ENCODE measurements at places on chromosomes 11 and 22. TPM values are rescaled to one million over a fixed set of nuclear protein-coding genes. Genes with fewer than 3 reads are reported as not detected.

PRR33 gene
- total RNA-seq, result not detected

DNA sequence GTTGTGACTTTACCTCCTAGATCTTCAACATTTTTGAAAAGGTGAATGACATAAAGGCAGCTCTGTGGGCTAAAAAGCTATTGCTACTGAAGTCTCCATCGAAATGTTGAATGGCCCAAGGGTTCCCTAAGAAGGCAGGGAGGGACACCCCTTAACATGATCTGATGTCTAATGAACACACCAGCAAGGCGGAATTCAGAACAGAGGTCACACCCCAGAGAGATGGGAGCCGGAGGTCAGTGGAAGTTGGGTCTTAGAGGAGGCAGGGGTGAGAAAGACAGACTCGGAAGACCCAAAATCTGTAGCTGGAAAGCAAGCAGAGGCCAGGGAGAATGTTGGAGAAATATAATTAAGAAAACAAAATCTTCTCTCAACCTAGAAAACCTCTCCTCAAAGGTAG lies 79.0 kb downstream of the TRIM29 start:
- DNase-seq, result no peak

GRCh38 chr11:77200351-77201268 lies 72.6 kb downstream of the MYO7A start:
- no peak for DNase-seq

DNA sequence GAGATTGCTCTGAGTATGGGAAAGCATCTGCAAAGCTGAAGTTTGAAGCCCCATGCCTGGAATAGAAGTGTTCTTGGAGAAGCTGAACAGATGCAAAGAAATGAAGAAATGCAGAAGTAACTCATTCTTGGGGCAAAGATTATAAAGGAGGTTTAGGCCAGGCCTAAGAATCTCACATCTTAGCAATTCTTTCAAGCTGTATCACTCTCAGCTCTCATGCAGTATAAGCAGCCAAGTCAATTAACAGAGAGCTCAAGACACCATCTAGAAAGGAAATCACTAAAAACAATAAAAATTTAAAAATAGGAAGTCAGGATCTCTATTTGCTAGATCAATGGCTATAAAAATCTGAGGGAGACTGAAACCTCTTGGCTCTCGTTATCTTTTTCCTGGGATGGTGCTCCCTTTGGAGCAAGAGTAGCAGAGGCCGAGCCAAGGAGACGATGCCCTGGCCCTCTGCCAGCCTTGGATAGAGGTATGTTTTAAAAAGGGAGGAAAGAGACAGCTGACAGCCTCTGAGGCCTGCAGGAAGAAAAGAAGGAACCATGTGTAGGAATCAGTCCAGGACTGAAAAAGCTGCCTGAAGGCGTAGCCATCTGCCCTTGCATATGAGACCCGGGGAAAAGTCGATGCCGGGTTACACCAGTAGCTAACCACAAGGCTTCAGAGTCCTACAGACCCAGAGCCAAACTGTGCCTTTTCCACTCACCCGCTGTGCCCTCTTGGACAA lies 229.8 kb downstream of the BLID start:
- DNase-seq, result no peak

GRCh38 chr11:59941091-59941490 lies 2.9 kb downstream of the OOSP1 start:
- no peak for DNase-seq

GRCh38 chr22:45008186-45008681 lies 1.6 kb downstream of the PHF21B start:
- no peak for DNase-seq

PHLDA2 gene
- total RNA-seq, result 1.1 TPM

GRCh38 chr11:119538753-119539152 lies 115.8 kb upstream of the THY1 start:
- DNase-seq, result peak; percentile 15

RFPL2 gene
- total RNA-seq, result 0.47 TPM

SCO2 gene
- total RNA-seq, result 0.61 TPM

DNA sequence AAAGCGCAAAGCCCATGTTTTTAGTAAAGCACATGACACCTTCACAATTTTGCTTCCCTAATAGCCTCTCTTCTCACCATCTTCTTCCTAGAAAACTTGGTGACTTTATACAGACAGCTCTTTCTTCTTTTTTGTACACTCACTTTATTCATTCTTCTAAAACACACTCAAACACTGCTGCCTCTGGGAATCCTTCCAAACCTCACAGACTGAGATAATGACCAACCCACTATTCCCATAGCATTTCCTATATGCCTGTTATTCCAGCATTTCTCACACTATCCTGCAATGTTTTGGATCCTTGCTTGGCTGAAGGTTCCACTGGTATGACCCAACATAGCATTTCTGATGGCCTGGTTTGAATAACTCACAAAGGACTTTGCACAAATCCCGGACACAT lies 442.1 kb upstream of the CCDC90B start:
- no peak for DNase-seq

DNA sequence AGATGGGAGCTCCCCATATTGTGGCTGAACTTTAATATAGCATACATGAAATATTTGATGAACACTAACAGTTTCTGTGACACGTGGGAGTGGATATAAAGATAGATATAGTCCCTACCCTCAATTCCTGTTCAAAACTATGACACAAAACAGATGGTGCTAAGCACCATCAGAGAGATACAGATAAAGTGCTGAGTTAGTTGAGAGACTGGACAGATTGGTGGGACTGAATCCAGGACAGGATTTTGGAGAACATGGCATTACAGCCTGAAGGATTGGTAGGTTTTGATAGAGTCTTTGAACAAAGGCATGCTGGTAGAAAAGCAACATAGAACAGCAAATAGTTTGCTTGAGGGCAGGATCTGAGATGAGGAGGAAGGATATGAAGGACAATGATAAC lies 215.1 kb upstream of the SORL1-AS1 start:
- no peak for DNase-seq

DNA sequence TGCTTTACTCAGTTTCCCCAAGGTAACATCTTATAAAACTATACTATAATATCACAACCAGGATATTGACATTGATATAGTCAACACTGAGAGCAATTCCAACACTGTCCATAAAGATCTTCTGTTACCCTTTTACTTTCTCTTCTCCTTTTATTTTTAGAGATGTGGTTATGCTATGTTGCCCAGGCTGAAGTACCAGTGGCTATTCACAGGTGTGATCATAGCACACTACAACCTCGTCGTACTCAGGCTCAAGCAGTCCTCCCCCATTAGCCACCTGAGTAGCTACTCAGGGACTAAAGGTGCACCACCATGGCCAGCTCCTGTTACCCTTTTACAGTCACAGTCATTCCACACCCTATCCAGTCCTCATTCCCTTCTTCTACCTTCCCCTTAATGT lies 119.7 kb downstream of the CWF19L2 start:
- no peak for DNase-seq

DNA sequence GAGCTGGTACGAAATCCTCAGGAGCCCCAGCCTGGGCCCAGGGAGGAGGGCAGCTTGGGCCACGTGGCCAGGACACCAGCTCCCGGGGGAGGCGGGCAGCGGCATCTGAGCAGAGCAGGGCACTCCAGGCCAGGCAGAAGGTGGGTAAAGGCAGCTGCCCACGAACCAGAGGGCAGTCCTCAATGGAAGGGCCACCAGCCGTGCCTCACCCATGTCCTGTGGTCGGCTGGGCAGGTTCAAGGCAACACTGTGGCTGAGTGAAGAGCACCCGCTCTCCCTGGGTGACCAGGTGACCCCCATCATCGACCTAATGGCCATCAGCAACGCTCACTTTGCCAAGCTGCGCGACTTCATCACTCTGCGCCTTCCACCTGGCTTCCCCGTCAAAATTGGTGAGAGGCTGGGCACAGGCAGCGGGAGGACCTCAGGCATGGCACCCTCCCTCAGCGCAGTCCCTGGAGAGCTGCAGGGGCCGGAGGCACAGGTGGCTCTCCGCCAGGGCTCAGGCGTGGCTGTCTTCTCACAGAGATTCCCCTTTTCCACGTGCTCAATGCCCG lies 2.5 kb upstream of the SSH3 start:
- no peak for DNase-seq

- DNase-seq, result no peak
Measured at GRCh38 chr11:128664317-128664716, 29.6 kb upstream of the FLI1 start.

DNA sequence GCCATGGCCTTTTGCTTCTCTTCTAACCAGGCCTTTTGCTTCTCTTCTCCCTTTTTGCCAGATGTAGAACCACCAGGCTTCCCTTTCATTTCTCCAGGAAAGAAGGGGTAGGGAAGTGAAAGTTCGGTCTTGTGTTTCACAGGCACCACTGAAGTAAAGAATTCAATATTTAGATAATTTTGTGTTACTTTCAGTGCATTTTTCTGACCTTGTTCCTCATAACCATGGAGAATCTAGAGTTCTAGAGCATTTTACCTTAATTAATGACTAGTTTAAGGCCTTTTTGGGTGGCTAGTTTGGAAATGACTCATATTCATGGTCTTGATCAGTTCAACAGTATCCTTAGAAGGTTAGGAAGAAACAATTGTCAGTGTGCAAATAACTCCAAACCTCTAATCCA lies 22.7 kb downstream of the GRAMD1B start:
- no peak for DNase-seq

DNA sequence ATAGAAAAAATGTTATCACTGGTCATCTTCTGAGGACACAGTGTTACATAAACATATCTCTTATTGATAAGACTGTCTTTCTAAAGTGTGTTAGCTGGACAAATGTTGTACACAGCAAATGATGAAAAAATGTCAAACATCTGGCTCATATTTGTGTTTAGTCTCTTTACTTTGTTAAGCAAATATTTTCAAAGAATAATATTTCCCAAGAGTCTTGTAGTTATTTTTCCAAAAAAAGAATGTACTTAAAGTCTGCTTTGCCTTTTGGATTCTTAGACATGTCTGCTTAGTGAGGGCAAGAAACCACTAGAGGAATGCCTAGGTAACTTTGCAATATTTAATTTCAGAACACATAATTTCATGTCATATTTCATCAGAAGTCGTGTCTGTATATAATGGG lies 23.9 kb upstream of the CCDC179 start:
- DNase-seq, result no peak

IL17REL gene
- total RNA-seq, result not detected

GRCh38 chr11:76793391-76794291 lies 10.5 kb downstream of the TSKU start:
- no peak for DNase-seq

DNA sequence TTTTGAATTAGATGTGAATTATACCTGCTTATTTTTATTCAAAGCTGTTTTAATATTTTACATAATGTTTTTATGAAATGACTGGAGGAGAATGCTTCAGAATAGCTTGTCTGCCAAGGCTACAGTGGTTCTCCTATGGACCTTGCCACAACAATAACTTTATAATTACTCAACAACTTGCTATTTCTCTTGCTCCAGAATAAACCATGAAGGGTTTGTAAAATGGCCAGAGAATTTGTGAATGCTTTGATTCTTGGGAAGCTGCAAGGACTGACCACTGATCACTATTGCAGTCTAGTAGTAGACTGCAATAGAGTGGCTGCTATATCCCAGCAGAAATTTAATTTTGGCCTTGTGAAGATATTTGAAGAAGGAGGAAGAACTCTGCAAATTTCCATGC lies 199.7 kb downstream of the FAT3 start:
- no peak for DNase-seq

PDE2A gene
- 4.5 TPM for total RNA-seq

- no peak for DNase-seq
Measured at GRCh38 chr22:45891471-45891995, 85.4 kb downstream of the WNT7B start.

DNA sequence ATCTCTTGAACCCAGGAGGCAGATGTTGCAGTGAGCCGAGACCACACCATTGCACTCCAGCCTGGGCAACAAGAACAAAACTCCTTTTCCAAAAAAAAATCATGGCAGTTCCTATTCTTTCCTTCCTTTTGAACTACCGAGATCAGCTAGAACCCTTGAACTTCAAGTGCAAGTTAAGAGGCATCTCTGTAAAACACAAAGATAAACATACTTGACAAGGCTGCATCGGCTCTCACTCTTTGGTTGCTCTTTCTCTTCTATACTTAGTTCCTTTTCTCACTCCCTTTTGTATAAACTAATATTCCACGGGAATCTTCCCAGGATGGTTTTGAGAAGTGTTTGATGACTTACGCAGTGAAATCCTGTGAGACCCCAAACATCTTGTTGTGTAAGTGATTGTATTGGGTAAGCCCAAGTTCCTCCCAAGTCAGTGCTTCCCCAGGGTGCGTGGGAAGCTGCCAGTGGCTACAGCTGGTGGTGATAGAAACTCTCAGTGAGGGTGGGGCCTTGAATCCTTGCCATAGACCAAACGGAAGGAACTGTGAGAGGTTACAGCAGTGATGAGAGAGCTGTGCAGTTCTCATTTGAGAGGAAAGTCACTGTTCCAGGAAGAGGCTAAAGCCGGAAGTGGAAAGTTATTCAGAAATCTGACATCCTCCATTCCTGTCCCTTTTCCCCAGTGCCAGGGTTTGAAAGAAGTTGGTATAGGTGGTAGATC lies 24.1 kb upstream of the CDC42EP2 start:
- no peak for DNase-seq

DNA sequence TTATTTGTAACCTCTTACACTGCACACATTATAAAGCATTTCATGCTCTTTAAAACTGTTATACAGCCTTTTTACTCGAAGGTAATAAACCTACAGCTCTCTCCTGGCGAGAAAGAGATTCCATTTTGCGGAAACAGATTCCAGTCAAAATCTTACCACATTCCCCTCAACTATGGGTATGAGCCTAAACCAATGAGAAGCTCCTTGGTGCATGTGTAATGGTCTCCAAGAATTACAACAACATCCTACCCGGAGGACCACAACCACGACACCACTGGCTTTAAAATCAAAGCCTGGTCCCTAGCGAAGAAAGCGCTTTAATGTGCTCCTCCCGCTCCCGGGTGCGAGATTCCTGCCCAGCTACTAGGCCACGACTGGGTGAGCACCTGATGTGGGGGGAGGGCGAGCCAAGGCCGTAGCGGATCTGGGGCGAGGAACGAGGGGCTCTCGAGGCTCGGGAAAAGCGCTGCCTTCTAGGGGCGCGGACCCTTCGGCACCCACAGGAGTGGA lies 821 bp downstream of the CELF1 start:
- DNase-seq, result peak; percentile 7

DNA sequence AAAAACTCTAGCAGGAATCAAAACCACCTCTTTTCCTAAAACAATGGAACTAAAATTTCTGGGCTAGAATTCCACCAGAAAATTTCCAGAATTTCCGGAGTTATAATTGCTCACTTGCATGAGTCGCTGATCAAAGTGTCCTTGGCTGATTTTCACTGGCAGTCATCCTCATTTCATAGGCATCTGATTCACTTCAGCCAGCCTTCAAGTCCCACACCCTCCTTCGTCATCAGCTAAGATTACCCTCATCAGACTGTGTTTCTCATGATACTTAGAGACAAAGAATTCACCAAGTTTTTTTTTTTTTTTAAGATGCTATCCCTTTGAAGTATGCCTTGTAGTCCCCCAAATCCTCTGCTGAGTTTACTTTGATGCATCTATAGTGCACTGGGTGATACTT lies 71.5 kb upstream of the RAB38 start:
- no peak for DNase-seq

Measured in CD4-positive, alpha-beta T cell (primary cell).